ENCODE measurements at places on chromosomes 5 and 9. TPM values are rescaled to one million over a fixed set of nuclear protein-coding genes. Genes with fewer than 3 reads are reported as not detected.

- no peaks in the 10 kb centered on the region for H3K4me1 ChIP-seq
- H3K4me3 ChIP-seq, result no peak overlapping the region
- no peaks in the 10 kb centered on the region for H3K27me3 ChIP-seq
- no peaks in the 10 kb centered on the region for H3K36me3 ChIP-seq
- H3K27ac ChIP-seq, result no peak overlapping the region
These were observed 58.9 kb downstream of the GNA14 start for GRCh38 chr9:77589046-77589795.

DNA sequence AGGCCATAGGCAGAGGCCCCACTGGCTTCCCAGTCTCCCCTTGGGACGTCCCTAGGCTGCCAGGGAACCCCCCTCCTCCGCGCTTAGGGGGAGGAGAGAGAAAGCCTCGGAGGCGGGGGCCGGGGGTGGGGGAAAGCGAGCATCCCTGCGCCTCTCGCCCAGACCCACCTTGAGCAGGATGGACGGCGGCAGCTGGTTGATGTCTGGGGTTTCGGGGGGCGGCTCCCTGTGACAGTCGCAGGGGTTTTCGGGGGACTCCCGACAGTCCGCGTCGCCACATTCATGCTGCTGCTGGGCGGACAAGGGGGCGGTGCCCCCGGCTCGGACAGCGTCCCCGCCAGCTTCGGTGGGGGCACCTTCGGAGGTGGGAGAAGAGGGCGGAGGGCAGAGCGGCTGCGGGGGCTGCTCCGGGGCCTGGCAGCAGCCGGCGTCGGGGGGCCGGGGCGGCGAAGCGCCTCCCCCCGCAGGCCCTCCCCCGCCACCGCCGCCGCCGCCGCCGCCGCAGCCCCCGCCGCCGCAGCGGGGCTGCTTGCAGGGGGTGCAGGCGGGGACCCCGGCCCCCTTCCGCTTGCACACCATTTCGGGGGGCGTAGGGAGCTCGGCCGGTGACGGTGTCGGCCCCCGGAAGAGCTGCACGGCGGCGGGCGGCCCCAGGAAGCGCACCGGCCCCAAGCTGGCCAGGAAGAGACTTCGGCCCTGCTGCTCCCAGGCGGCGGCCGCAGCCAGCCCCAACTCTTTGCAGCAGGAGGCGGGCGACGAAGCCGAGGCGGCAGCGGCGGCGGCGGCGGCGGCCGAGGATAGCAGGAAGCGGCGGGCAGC lies 1.2 kb downstream of the FBXL17 start:
- H3K27me3 ChIP-seq, result no peaks in the 10 kb centered on the region
- no peaks in the 10 kb centered on the region for H3K36me3 ChIP-seq
- H3K4me1 ChIP-seq, result no peaks in the 10 kb centered on the region
- peak overlapping the region; percentile 100 for H3K27ac ChIP-seq
- H3K4me3 ChIP-seq, result peak overlapping the region; percentile 100
- peak; percentile 10 for DNase-seq

GRCh38 chr9:80651044-80651443 lies 1038.3 kb downstream of the TLE1 start:
- no peak overlapping the region for H3K4me3 ChIP-seq
- no peaks in the 10 kb centered on the region for H3K36me3 ChIP-seq
- no peak for DNase-seq
- H3K4me1 ChIP-seq, result peaks cover 17% of the 10 kb centered on the region
- no peak overlapping the region for H3K27ac ChIP-seq

GRCh38 chr5:169347786-169348185 lies 46.8 kb upstream of the SLIT3 start:
- no peak overlapping the region for H3K27ac ChIP-seq
- no peaks in the 10 kb centered on the region for H3K27me3 ChIP-seq
- no peak overlapping the region for H3K4me3 ChIP-seq
- DNase-seq, result no peak
- no peaks in the 10 kb centered on the region for H3K4me1 ChIP-seq

DNA sequence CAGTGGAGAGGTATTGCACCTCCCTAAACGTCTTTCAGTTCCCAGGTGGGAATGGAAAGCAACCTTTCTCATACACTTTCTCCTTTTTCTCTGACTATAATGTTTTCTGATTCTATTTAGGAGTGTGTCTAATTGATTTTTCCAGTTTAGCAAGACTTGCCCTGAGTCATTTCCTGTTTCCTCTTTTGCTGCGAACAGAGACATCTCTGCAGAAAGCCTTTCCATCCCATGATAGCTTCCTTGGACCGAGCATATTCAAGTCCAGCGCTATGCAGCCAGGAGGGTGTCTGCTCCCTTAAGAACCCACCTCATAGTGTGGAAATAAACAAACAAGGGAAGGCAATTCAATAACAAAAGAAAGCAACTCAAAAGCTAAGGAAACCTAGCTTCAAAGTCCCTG lies 60.0 kb upstream of the CDH6 start:
- H3K4me3 ChIP-seq, result no peak overlapping the region
- H3K27ac ChIP-seq, result no peak overlapping the region
- no peaks in the 10 kb centered on the region for H3K36me3 ChIP-seq

- H3K36me3 ChIP-seq, result peaks cover 59% of the 10 kb centered on the region
- DNase-seq, result no peak
- H3K4me3 ChIP-seq, result no peak overlapping the region
- no peaks in the 10 kb centered on the region for H3K4me1 ChIP-seq
These were observed 88.6 kb downstream of the JAK2 start for GRCh38 chr9:5073701-5074100.

- peaks cover 16% of the 10 kb centered on the region for H3K4me1 ChIP-seq
- no peaks in the 10 kb centered on the region for H3K36me3 ChIP-seq
- no peak overlapping the region for H3K4me3 ChIP-seq
These were observed 14.2 kb upstream of the GFPT2 start for GRCh38 chr5:180367300-180367699.

GRCh38 chr5:143208781-143209510 lies 194.5 kb downstream of the NR3C1 start:
- H3K4me3 ChIP-seq, result no peak overlapping the region
- no peaks in the 10 kb centered on the region for H3K4me1 ChIP-seq
- H3K27ac ChIP-seq, result no peak overlapping the region

DNA sequence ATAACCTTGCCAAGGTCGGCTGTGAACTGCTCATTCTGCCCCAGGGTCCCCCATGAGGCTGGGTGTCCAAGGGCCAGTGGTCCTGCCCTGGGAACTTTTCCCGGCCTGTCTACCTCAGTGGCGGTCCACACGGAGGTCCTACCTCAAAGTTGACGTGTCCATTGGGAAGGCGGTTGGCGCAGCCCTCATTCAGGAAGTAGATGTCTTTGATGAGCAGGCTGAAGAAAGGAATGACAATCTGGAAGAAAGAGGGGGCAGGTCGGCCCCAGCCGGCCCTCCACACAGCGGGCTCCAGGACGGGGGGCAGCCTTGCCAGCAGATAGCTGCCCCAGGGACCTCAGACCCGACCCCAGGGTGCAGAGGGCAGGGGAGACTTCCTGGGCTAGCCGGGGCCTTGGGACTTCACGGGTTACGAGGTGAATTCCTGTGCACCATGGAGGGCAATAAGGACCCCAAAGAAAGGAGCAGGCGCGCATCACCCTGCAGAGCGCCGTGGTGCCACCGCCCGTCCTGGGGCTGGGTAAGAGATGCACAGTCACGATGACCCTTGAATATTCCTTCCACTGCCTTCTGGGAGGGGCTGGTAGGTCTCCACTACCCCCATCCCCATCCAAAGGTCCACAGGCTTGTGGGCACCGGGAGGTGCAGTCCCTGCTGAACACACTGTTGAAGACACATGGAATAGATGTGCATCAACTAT lies 42.9 kb upstream of the RNF130 start:
- H3K36me3 ChIP-seq, result no peaks in the 10 kb centered on the region
- H3K4me1 ChIP-seq, result peaks cover 10% of the 10 kb centered on the region
- H3K27ac ChIP-seq, result no peak overlapping the region
- no peaks in the 10 kb centered on the region for H3K27me3 ChIP-seq

- no peak overlapping the region for H3K4me3 ChIP-seq
- H3K27me3 ChIP-seq, result no peaks in the 10 kb centered on the region
- H3K36me3 ChIP-seq, result peaks cover 14% of the 10 kb centered on the region
- peak overlapping the region; percentile 4 for H3K27ac ChIP-seq
These were observed 60.2 kb downstream of the OSTF1 start for GRCh38 chr9:75148561-75148960.

- no peak overlapping the region for H3K27ac ChIP-seq
- no peaks in the 10 kb centered on the region for H3K4me1 ChIP-seq
- DNase-seq, result no peak
- no peak overlapping the region for H3K4me3 ChIP-seq
These were observed 416.4 kb upstream of the IRX1 start for GRCh38 chr5:3179220-3179619.

DNA sequence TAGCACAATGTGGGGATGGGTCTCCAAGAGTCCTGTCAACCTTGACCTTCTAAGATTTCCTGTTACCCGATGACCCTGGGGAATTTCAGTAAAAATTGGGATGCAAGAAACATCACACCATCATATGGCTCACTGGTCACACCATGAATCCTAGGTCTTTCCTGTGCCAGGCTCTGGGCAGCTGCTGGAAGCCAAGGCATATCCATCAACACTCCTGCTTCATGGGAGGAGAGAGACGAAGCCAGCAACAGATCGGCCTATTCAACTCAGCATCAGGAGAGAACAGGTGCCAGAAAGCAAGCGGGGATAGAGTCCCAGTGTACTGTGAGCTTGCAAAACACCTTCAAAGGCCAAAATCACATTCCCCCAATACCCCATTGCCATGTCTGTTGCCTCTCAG lies 6.5 kb upstream of the NEK6 start:
- H3K27me3 ChIP-seq, result no peaks in the 10 kb centered on the region
- DNase-seq, result no peak
- H3K4me1 ChIP-seq, result no peaks in the 10 kb centered on the region
- H3K27ac ChIP-seq, result no peak overlapping the region
- H3K4me3 ChIP-seq, result no peak overlapping the region

- no peaks in the 10 kb centered on the region for H3K36me3 ChIP-seq
- peak; percentile 67 for DNase-seq
- H3K27ac ChIP-seq, result peak overlapping the region; percentile 60
- H3K4me3 ChIP-seq, result peak overlapping the region; percentile 88
- H3K27me3 ChIP-seq, result no peaks in the 10 kb centered on the region
These were observed 1.3 kb downstream of the SEMA5A start for GRCh38 chr5:9544502-9545135.

DNA sequence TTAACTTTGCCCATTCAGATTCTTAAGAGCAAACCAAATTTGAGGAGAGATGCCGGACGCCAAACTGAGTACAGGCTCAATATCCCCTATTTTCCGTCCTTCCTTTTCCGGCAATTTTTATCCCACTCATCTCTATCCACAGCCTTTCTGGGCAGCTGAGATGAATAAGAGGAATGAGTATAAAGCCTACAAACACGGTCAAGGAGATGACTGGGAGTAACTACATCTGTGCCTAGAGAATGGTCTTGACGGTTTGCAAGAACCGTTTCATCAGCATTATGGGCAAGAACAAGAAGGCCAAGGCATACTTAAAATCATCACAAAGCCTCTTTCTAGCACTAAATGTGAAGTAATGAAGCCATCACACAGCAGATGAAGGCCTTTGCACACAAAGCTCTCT lies 227.3 kb downstream of the DCP2 start:
- no peak for DNase-seq
- H3K27ac ChIP-seq, result peak overlapping the region; percentile 76
- H3K4me1 ChIP-seq, result peaks cover 12% of the 10 kb centered on the region
- no peaks in the 10 kb centered on the region for H3K36me3 ChIP-seq

GRCh38 chr5:71533615-71534014 lies 53.5 kb upstream of the MCCC2 start:
- DNase-seq, result peak; percentile 10
- H3K27me3 ChIP-seq, result no peaks in the 10 kb centered on the region
- H3K4me3 ChIP-seq, result no peak overlapping the region
- no peak overlapping the region for H3K27ac ChIP-seq

DNA sequence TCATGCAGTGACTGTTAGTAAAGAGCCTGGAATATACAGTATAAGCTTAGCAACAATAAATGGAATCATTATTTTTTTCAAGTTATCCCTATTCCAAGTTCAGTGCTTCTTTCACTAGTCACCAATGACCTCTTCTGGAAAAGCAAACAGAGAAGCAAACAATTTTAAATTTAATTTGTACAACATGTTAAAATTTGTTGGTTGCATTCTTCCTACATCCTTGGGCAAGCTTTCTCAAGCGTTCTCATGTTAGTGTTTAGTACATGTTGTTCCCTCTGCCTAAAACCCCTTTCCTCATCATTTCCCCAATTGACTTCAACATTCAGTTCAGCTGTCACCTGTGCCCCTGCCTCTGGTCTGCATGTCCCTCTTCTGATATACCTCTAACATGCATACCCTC lies 123.4 kb downstream of the SEC61B start:
- no peaks in the 10 kb centered on the region for H3K27me3 ChIP-seq
- no peak overlapping the region for H3K27ac ChIP-seq
- H3K36me3 ChIP-seq, result no peaks in the 10 kb centered on the region
- no peak for DNase-seq
- H3K4me3 ChIP-seq, result no peak overlapping the region

DNA sequence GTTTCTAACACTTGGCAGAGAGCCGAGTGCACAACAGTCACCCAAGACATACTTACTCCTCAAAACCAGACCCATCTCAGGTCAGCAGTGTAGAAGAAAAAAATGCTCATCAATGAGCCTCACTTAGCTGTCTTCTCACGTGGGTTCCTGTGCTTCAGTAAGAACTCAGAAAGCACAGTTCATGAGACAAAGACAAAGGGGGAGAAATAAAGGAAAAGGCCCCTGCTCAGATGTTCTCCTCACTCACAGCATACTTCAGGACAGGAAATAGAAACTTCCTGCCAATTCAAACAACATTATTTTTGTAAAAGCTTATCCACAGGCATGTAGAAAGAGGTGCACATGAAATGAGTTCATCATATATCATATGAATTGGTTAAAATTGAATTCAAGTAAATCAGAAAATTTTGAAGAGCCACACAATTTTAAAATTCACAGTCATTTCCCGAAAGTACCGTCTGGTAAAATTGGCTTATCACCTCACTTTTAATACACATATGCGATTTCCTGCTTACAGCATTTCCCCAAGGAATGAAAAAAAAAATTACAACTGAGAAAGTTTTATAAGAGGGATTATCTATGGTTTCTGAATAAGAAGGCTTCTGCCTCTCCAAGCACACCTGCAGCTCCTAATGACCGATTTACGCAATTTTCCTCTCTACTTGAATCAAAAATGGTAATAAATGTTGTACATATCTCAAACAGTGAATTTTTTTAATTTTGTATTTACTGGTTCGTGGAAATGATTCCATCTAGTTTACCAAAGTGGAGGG lies 328.3 kb downstream of the TMEM167A start:
- peak overlapping the region; percentile 44 for H3K27ac ChIP-seq
- DNase-seq, result no peak
- H3K4me1 ChIP-seq, result peaks cover 4% of the 10 kb centered on the region
- no peaks in the 10 kb centered on the region for H3K27me3 ChIP-seq

- H3K27me3 ChIP-seq, result no peaks in the 10 kb centered on the region
- no peaks in the 10 kb centered on the region for H3K36me3 ChIP-seq
- peaks cover 6% of the 10 kb centered on the region for H3K4me1 ChIP-seq
- H3K4me3 ChIP-seq, result no peak overlapping the region
- DNase-seq, result no peak
These were observed 209.7 kb upstream of the PRR16 start for GRCh38 chr5:120254385-120254784.

Gene PCDHB6
- 1.8 TPM for total RNA-seq

Gene SLCO6A1
- total RNA-seq, result not detected

Gene SHROOM1
- total RNA-seq, result 29.1 TPM

Gene PCDHGA1
- 2.5 TPM for total RNA-seq

Gene C9orf153
- total RNA-seq, result 1.5 TPM

Gene TNFSF15
- 2.1 TPM for total RNA-seq

Gene PNPLA7
- 12.0 TPM for total RNA-seq

Gene PDLIM4
- 55.3 TPM for total RNA-seq

Gene LECT2
- total RNA-seq, result not detected

Gene UNC13B
- 39.3 TPM for total RNA-seq
